GOT3 (cell line): ENCODE measurements at places on chromosomes 1 and 21.

- no peak for DNase-seq
These were observed 375.1 kb downstream of the NPHP4 start for GRCh38 chr1:5617179-5617520.

DNA sequence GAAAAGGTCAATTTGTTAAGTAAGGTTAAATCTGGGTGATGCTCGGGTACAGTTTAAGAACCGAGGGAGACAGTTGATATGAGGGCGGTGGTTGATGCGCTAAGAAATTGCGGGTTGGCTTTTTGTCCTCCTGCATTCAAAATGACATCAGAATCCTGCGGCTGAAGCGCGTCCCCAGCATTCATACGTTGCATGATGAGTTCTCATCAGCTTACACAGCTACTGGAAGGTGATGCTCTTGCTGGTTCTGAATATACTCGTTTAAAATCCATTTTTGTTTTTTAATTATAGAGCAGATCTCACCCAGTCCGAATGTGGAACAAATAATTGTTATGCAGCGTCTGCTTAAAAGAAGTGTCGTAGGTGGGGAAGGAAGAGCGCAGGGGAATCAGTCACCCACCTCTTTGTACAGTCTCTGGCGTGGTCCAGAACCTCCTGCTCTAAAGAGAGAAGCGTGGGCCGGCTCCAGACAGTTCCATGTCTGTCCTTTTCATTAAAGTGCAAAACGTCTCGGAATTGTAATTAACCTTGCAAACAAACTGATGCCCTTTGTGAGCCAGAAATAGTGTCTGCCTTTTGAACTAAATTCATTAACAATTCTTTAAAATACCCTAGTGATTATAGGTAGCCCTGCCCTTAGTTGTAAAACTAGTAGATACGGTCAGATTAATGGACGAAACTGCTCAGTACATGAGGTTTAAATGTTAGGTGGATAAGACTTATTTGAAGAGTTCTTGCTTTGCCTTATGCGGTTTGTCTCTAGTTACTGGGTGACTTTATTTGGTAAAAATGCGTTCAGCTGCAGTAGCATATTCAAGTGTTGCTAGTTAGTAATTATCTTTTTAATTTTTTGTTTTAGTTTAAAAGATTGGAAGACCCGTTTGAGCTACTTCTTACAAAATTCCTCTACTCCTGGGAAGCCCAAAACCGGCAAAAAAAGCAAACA lies 741 bp downstream of the RGS2 start:
- DNase-seq, result no peak

DNA sequence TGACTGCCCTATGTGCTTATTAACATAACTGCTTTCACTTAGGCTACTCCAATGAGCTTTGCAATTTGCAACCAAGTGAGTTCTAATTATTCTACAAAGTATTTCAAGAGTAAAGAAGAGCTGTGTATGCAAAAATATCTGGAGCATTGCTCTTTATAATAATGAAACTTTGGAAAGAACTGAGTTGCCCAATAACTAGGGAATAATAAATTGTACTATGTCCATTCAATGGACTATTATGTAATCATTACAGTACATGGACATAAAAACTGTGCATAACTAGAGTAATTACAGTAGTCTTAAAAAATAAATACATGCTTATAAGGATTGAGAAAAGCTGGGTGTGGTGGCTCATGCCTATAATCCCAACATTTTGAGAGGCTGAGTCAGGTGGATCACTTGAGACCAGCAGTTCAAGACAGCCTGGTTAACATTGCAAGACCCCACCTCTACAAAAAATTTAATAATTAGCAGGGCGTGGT lies 70.3 kb upstream of the JAK1 start:
- DNase-seq, result no peak

- DNase-seq, result no peak
These were observed 653 bp upstream of the IFFO2 start for GRCh38 chr1:18957136-18957521.

- no peak for DNase-seq
These were observed 582.6 kb upstream of the TMPRSS15 start for GRCh38 chr21:18986197-18986596.

DNA sequence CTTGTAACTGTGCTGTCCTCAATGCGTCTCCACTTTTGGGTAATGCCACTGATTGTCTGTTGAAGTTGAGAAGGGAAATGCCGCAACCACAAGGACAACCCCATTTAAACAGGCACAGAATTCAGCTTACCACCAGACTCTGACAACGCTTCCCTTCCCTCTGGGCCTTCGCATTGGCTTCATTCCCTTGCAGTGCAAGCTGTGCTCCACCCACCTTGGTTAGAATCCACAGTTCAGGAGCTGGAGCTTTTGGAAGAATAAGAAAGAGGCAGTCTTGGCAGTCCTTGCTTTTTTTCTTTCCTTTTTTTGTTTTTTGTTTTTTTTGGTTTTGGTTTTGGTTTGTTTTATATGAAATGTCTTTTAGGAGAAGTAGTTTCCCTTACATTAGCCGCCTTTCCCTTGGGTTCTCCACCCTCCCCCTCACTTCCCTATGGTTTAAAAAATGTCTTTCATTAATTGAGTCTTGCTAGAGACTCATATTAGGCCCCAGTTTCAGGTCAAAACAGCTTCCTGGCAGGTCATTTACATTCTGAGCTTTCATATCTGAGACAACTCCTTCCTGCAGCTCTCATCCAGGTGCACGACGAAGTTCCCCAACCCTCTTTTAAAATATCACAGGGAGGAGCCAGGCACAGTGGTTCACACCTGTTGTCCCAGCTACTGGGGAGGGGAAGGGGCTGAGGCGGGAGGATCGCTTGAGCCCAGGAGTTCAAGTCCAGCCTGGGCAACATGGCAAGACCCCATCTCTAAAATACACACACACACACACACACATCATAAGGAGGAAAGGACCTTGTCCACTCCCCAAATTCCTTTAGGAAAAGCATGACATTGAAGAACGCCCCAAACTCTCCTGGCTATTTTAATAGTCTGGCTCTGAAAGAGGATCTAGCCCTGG lies 20.7 kb upstream of the LAX1 start:
- DNase-seq, result no peak

- no peak for DNase-seq
These were observed 414.5 kb downstream of the ADGRL2 start for GRCh38 chr1:82215056-82215852.

GRCh38 chr1:7564137-7564536 lies 207.0 kb upstream of the VAMP3 start:
- no peak for DNase-seq

DNA sequence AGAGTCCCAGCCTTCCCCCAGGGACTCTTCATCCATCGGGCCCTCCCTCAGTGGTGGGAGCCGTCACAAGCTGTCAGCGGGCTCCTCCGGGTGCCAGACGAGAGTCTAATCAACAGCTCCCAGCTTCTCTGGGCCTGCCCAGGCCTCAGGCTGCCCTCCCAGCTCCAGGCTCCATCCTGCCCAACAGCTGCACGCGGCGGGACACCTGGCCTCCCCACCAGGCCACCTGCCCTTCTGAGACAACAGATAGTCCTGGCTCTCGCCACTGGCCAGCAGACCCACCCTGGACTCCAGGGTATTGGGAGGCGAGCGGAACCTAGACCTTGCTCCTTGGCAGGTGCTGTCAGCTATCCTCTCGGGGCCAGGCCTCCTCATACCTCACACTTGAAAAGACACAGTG lies 3.1 kb downstream of the WNT4 start:
- DNase-seq, result no peak

GRCh38 chr1:66778266-66778665 lies 22.8 kb downstream of the INSL5 start:
- DNase-seq, result no peak

- DNase-seq, result no peak
These were observed 33.2 kb downstream of the HSD3B2 start for GRCh38 chr1:119448127-119448511.

GRCh38 chr1:204793259-204793914 lies 77.3 kb upstream of the NFASC start:
- no peak for DNase-seq

- no peak for DNase-seq
These were observed 19.6 kb downstream of the CAPN8 start for GRCh38 chr1:223645903-223646302.

DNA sequence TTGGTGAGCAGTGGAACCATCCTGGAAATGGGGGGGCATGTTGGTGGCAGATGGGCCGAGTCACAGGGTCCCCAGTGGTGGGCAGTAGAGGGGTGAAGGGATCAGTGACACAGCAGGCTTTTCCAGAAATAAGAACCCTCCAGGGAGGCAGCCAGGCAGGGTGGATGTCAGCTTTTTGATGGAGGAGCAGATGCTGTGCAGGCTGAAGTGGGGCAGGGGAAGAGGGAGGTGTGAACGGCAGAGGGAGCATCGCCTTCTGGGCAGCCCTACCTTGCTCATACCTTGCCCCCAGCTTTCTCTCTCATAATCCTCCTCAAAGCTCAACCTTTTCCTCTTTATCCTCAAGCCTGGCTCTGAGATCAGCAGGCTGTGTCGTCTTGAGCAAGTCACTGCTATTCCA lies 131.8 kb upstream of the IPO9 start:
- no peak for DNase-seq

DNA sequence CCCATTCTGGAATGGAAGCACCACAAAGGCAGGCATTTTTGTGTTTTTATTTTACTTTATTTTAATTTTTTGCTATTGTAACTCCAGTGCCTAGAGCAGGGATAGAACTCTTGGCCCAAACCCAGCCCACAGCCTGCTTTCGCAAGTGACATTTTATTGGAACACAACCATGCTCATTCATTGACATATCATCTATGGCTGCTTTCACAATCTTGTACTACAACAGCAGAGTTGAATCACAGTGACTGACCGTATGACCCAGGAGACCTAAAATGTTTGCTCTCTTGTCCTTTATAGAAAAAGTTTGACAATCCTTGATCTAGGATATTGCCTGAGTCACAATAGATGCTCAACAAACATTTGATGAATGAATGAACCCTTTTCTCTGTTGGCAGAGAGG lies 83.9 kb upstream of the ATP1A1 start:
- no peak for DNase-seq

DNA sequence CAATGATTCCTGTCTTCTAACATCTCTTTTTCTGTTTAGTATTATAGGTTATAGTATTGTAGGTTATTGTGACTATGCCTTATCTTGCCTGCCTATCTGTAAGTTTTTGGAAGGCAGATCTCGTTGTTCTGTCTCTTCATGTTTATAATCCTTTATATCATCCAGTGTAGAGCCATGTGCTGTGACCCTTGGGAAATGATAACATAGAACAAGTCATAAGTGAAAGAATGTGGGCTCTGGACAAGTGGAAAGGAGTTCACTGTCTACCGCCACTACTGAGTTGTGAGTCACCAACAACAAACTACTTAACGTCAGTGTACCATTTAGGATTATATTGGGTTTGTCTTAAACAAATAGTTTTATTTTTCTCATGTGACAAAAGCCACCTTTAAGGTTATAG lies 139.3 kb downstream of the LYPLAL1 start:
- no peak for DNase-seq

DNA sequence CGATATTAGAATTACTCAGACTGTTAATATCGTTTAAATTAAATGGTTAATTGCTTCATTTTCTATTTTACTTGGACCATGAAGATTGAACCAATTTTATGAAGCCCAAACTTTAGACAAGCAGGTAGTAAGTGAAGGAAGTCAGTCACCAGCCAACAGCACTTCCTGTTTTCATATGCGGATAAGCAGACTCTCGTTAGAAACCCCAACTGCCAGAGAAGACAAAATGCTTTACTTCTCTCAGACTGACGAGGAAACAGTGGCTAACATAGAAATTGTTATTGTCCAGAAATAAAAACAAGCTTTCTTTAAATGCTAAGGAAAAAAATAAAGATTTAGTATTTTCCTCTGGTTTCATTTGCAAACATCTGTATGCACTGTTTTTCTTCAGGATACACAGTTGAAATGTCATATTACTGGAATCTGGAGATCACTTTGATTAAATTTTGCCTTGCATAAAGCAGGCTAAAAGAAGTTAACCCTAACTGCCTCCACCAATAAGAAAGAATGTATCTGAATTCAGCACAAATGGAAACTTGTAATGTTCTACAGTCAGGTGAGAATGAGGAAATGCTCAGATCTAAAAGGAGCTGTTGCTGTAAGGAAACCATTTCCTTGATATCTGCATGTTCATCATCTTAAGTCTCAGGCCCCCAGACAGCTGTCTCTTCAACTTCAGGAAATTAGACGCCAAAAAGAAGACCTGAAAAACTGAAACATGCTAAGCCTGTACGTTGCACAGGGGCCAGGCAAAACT lies 129.8 kb upstream of the SAMSN1 start:
- no peak for DNase-seq

DNA sequence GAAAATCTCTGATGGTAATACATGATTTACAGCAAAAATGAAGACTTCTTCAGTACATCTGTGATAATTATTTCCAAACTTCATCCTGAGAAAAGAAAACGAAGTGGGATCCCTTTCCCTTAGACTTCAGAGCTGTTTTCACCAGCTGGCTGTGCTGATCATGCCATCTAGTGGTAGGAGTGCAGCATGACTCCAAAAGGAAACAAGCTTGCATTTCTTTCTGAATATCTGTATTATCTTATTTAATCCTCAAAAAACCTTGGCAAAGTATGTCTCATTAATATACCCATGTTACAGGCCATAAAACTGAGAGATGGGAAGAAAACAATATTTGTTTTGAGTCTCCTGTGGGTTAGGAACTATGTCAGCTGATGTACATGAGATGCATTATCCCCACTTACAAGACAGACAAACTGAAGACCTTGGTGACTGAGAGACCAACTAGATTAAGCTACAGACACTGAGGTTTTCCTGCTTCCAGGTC lies 9.8 kb upstream of the GJA8 start:
- no peak for DNase-seq

- DNase-seq, result no peak
These were observed 5.3 kb upstream of the RLF start for GRCh38 chr1:40155910-40156309.

- DNase-seq, result no peak
These were observed 83.6 kb downstream of the CAMTA1 start for GRCh38 chr1:6868660-6869380.

DNA sequence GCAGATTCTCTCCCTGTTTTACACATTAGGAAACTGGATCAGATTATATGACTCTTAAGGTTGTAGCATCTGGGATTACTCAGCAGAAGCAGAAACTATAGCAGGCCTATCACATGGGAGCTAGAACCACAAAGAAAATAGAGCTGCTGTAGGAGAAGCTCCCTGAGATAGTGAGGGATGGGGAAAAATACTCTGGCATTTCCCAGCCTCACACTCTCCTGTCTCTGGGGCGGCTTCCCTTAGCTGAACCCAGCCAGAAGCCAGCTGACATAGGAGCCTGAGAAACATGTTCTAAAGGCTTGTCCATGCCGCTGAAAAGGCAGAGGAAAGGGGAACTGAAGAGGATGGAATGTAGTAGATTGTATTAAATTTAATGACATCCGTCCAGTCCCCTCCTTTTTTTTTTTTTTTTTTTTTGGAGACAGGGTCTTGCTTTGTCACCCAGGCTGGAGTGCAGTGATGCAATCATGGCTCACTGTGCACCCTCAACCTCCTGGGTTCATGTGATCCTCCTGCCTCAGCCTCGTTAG lies 76.8 kb upstream of the DNAJC6 start:
- DNase-seq, result no peak
